Mesenteric fat pad (tissue), 1 donor: ENCODE measurements at places on chromosomes 2 and 18. TPM values are rescaled to one million over a fixed set of nuclear protein-coding genes. Genes with fewer than 3 reads are reported as not detected.

DNA sequence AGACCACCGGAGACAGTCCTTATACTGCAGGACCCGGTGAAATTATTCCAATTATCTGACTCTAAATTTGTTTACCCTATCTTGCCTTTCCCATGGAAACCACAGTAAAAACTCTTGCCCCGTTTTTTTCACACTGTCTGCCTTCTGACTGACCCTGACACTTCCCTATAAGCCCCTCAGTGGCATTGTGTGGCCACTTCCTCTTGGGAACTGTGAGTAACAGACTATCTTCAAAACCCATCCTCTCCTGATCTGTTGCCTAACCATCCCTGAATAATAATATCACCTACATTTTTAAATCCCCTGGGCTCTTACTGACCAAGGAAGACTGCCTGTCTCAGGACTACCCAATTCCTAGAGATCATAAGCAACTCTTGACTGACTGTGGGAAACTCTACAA, 42.6 kb upstream of the RNF152 start:
- no peak for DNase-seq

DNA sequence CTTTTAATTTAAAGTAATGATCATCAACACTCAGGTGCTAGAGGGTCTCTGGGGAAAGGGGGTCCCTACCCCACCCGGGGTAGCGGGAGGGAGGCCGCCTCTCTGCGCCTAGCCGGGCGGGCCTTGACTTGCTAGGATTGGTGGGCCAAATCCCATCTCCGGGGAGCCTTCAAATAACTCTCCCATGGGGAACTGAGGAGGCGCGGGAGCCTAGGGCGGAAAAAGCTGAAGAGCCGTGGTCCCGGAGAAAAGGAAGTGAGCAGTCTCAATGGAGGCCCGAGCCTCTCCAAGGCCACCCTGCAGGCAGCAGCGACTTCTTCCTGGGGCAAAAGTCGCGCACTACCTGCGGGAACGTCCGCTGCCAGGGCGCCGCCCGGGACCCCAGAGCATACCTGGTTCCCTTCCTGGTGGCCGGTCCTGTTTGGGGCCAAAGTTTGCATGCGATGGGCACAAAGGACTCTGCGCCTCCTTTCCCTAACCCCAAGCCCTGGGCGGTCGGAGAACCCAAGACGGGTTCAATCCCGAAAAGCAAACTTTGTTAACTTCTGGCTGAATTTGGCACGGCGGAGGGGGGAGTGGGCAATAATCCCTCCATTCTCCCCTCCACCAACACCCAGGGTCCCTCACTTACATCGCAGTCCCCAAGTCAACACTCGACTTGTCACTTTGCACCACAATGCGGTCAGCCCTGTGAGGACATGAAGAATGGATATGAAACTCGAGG, 13.6 kb downstream of the EN1 start:
- no peak for DNase-seq

GRCh38 chr2:189129971-189130370, 49.6 kb downstream of the COL5A2 start:
- DNase-seq: no peak

- no peak for DNase-seq
Measured at GRCh38 chr2:209305746-209306196, 118.1 kb upstream of the MAP2 start.

- DNase-seq: no peak
Measured at GRCh38 chr2:10750610-10751009, 29.2 kb downstream of the ATP6V1C2 start.

DNA sequence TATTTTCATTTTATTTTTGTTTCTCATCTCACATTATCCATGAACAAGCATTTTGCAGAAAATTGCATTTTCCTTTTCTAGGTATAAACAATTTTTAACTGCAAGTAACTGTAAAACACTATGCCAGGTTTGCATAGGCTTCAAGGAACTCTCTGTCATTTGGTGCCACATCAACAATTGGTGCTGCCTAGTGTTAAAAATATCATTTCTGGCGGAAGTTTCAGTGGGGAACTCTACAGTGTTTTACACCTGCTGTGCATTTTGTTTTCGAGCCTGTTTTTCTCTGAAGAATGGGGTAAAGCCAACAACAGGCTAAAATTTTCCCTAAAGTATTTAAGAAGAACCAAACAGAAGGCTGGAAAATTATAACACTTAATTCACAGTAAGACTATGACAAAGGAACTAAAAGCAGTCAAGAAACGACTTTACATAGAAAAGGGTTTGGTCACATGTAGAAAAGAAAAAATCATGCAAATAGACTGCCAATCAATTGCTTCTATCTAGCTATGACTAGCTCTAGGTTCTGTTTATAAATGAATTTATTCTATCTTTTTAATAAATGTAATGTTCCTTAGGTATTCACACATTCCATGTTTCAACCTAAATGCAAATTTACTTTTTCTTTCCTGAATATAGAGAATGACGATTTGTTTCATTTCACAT, 21.4 kb upstream of the FRZB start:
- DNase-seq: no peak

DNA sequence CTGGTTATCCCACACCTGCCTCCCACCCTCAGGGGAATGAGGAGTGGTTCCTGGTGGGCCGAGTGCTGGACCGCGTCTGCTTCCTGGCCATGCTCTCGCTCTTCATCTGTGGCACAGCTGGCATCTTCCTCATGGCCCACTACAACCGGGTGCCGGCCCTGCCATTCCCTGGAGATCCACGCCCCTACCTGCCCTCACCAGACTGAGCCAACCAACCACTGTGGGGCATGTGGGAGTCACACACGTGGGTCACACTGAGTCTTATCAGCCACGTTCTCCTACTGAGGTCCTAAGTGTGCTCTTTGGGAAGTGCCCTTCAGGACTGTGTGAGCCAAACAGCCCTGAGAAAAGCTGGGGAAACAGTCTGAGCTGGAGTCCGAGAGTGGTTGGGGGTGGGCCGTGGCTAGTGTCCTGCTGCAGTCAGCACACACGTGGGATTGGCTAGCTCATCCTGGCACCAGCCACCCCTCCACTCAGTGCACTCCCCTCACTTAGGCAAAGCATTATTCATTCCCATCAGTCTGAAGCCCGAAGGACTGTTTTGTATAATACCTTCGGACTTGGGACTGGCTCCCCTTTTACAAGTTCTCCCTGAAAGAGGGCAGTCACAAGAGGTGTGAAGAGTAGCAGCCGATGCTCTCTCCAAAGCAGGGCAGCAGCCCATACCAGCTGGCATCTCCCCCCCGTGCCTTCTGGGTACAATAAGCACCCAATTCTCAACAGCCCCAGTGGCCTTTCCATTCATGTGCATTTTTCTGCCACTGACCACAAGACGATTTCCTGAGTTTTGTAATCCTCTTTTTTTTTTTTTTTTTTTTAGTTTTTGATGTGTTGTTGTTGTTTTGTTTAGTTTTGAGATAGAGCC, 4.6 kb downstream of the TIGD1 start:
- no peak for DNase-seq

- DNase-seq: no peak
Measured at GRCh38 chr2:17479875-17480274, 38.4 kb downstream of the RAD51AP2 start.

GRCh38 chr2:2765839-2766495, 434.9 kb upstream of the MYT1L start:
- no peak for DNase-seq

- no peak for DNase-seq
Measured at GRCh38 chr2:144430722-144431391, 89.1 kb downstream of the ZEB2 start.

GRCh38 chr2:19352946-19353720, 5.3 kb downstream of the OSR1 start:
- no peak for DNase-seq

DNA sequence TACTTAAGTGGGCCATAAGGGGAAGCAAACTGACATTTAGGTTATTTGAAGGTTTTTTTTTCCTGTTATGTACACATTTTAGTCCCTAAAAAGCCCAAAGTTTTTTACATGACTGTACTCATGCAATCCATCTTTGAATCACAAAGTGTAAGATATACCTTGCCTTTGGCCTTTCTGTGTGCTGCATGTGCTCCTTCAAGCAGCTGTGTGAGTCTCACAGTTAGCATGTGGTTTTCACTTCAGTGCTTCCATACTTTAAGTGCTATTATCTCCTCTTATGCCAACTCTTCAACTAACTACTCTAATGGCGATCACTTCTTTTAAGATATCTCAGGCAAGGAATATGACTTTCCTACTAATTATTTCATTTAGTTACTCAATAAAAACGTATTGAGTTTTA, 597.1 kb upstream of the ACVR2A start:
- no peak for DNase-seq

GRCh38 chr2:202278036-202278760, 12.6 kb downstream of the NOP58 start:
- no peak for DNase-seq

DNA sequence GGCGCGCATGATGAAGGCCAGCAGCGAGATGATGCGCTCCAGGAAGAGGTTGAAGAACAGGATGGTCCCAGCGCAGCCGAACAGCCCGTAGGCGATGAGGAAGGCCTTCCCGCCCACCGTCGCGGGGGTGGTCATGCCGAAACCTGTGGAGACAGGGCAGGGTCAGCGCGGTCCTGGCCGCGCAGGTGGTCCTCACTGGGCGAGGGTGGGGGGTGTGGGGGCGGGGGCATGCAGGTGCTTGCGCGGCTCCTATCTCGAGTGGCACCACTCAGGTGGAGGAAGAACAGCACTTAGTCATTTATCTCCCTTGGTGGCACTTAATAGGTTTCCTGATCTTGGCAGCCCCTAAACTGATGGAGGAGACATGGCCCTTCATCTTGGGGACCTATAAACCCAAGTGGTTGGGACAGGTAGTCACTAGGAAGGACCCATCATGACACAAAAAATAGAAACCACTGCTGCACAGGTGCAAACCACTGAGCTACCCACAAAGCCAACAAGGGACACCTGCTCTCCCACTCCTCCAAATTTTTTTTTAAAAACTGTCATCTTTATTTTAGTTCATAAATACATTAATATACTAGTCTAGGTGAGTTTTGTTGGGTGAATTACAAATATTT, 118.8 kb downstream of the MSH2 start:
- no peak for DNase-seq

DNA sequence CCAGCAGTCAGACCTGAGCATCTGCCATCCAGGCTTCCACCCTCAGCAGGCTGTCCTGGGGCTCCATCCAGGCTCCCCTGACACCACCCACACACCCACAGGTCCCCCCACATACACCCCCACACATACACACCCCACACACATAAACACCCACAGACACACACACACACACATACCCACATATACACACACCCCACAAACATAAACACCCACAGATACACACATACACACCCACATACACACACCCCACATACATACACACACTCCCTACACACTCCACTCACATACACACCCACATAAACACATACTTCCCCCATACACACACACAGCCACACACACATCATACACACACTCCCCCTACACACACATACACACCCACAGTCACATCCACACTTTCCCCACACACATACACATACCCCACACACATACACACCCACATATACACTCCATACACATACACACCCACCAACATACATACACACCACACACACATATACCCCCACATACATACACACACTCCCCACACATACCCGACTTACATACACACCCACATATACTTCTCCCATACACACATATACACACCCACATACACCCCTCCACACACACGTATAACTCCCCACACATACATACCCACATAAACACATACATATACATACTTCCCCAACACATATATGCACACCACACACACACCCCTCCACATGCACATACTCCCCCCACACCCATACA, 183.3 kb upstream of the ETAA1 start:
- no peak for DNase-seq

DNA sequence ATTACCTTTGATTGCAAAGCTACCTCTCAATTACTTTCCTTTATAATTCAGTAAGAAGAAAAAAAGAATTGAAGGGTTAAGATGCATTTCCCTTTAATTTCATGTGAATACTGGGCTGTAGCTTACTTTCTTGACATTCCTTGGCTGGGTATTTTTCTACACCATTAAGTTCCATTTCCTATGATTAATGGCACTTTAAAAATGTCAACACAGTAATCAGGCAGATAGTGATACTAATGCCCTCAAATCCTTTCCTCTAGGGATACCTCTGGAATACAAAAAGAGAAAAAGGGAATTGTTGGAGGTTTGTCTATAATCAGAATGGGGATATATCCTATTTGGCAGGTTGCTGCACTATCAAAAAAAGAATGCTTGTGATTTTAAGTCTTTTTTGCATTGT, 216.9 kb downstream of the SRBD1 start:
- no peak for DNase-seq

DNA sequence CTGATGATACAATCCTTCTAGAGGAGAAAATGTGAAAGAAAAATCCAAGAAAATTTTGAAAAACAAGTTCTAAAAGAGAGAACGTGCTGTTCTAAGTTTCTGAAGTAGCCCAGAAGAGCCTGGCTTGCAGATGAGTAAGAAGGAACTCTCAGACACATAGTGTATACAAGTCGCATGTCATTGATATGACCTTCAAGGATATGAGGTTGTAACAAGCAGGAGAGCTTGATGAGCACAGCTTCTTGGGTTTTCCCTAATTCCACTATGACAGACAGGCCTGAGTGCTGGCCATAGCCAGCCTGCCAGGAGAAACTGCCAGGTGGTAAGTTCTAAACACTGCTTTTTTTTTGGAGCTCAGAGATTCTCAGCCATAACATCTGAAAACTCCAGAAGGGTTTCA, 235.7 kb upstream of the SIX2 start:
- no peak for DNase-seq

The IL1RL2 gene
- total RNA-seq: 0.93 TPM

The MAIP1 gene
- 19.3 TPM for total RNA-seq

The FER1L5 gene
- total RNA-seq: 0.06 TPM

The PID1 gene
- total RNA-seq: 56.5 TPM

The UBXN4 gene
- total RNA-seq: 98.3 TPM

The ATOH8 gene
- total RNA-seq: 69.4 TPM

The SERPINB11 gene
- total RNA-seq: not detected

The GALR1 gene
- 0.03 TPM for total RNA-seq

The GCKR gene
- 4.2 TPM for total RNA-seq
